ENCODE measurements at places on chromosomes 4 and X.

DNA sequence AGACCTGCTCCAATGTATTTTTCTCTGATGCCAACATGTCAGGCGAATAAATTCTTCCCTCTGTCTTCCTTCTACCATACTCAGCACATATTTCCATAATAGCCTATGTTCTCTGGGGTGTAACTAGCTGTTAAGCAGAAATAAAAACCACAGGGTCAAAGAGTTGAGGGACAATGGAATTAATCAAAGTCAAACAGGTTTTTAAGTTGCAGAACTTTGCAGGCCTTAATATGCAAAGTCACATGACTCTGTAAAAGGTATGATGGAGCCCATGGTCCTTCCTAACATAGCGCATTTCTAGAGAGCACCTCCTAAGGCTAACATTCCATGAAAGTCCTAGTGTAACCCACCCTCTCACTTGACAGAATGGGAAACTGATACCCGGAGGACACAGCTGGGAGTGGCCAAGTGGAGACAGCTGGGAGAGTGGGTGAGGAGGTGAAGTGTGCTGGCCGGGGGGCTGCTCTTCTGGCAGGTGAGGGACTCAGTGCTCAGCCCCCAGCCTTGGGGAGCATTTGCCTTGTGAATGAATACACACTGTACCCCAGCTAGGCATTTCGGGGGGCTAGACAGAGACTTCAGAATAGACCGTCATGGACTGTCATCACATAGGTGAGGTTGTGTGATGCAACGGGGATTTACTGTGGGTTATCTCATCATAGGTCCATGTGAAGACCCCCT, 8.4 kb upstream of the SORCS2 start:
- no peak for DNase-seq

- DNase-seq = no peak
Observed at GRCh38 chr4:144338834-144339233, 198.3 kb upstream of the GYPA start.

GRCh38 chrX:48911412-48912182, at the start of gene SLC35A2:
TSS of gene SLC35A2 (minus strand) at chrX:48911646. CDS start at chrX:48911636, 10 bp downstream.
- DNase-seq = peak; percentile 62

- DNase-seq = no peak
Observed at GRCh38 chr4:73727685-73728084, 12.7 kb upstream of the CXCL8 start.

DNA sequence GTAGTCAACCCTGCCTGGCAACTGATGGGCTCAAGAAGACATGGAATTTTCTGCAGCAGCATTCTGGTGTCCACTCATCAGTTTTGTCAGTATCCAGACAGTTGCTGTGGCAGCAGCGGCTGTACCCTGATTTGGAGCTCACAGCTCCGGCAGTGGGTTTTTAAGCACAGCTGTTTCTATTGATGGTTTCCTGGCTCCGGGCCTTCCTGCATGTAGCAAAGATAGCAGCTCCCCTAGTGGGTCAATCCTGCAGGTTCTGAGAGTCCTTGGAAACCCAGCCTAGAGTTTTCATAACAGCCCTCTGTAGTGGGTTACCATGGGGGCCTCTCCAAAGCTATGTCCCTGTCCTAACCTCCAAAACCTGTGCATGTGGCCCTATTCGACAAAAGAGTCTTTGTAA, 84.0 kb upstream of the ATP6AP2 start:
- DNase-seq = peak; percentile 18

DNA sequence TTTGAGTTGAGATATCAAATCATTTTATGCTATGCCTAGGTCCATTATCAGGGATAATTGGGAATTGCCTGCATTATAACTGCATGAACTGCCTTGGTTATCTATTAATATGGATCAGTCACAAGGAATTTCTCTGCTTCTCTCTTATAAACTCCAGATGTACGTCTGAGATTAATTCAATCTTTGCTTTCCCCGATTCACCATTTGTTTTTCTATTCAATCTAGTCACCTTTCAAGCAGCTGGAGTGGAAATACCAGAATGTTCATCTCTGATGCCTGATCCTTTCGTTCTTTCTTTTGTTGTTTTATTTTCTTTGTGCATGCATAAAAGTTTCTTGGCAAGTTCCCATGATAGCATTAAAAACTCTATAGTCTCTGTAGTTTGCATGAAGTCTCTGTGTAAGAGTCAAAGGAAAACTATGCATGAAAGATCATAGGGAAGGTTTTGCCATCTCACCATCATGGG, 22.6 kb downstream of the SYNPO2 start:
- DNase-seq = no peak

GRCh38 chr4:5200513-5200912, 149.2 kb downstream of the STK32B start:
- no peak for DNase-seq

DNA sequence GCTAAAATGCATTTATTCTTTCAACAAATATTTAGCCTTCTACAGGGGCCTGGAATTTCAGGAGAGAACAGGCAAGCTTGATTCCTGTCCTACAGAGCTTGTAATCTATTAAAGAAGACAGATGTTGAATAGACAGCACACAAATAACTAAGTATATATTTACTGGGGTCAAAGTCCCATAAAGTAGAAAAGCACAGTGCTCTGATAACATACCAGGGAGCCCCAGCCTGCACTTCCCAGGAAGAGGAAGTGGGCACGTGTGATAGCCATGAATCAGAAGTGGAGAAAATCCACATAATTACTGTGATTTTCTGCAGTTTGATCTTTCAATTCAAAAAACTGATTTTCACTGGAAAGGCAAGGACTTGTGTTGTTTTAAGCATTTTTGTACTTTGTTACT, 129.1 kb downstream of the EGF start:
- DNase-seq = no peak

GRCh38 chrX:80812176-80812575, 2.5 kb upstream of the BRWD3 start:
- DNase-seq = peak; percentile 38

GRCh38 chrX:12021698-12022097, 116.6 kb upstream of the FRMPD4 start:
- DNase-seq = no peak

DNA sequence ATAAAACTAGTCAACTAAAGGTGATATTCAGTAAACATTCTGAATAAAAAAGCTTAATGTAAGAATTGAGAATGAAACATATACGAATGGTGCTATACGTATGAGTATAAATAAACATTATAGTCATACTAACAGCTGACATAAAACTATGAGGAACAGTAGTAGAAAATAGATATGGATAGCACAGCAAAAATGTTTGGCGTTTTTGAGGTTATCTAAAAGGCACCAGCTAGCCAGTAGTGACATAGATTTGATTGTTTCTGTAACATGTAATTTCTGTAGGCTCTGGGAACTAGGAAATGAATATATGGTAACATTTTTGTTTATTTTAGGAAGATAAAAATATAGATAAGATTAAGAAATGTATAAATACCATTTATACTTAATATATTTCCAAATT, 69.3 kb downstream of the SNX25 start:
- DNase-seq = no peak

GRCh38 chrX:14694611-14695010, 165.3 kb downstream of the GLRA2 start:
- DNase-seq = no peak

- no peak for DNase-seq
Observed at GRCh38 chr4:57094832-57095223, 15.4 kb downstream of the IGFBP7 start.

- DNase-seq = no peak
Observed at GRCh38 chr4:8205241-8205707, 6.2 kb downstream of the SH3TC1 start.

GRCh38 chrX:102129473-102129872, 4.0 kb downstream of the TCEAL2 start:
- DNase-seq = no peak
